ENCODE measurements at places on chromosomes 11 and 22.

DNA sequence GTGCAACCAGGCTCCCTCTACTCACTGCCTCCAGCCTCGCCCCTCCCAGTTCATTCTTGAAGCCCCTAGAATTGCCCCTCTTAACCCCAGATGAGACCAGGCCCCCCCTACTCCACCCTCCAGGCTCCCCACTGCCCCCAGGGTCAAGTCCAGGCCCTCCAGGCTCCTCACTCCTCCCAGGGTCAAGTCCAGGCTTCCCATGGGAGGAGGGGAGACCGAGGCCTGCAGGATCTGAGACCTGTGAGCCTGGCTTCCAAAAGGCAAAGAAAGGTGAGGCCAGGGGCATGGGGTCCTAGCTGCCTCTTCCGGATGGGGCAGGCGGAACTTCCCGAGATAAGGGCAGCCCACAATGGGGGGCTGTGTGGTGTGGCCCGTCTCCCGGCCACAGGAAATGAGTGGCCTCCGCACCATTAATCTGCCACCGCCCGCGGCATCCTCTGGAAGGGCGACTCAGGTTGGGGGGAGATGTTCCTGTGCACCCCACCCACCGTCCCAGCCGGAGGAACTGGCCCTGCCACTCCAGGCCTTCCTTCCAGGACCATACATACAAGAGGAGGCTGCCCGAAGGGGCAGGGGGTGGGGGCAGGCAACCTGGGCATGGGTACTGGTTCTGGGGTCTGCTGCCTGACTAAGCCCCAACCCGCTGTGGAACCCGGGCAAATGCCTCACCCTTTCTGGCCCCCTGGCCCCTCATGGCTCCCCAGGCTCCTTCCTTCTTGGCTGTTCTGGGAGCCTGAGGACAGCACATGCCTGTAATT, 35.1 kb upstream of the WNT11 start:
- DNase-seq, result no peak

DNA sequence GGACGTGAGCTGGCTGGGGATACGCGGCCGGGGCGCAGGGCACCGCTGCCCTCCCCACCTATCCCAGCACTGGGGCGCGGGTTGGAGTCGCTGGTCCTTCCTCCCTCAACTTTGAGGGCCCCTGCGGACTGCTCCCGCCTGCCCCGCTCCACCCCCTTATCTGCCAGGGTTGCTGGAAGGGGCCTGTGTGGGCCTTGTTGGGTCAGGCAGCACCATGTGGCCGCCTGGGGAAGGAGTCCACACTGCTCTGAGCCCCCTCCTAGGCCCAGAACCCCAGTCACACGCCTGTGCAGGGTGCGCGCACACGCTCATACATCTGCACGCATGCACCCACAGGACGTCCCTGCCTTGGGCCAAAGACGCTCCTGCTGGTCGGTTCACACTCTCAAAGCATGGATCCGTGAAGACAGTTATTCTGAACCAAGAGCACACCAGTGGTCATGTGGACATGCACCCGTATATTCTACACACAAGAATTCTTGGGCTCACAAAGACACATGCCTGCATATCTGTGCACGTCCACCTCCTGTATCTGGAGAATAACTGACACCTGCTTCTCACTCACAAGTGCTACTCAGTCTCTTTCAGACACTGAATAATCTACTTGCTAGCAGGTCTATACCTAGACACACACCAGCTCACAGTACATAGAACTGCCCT, 710 bp downstream of the TUB start:
- no peak for DNase-seq

- no peak for DNase-seq
These were observed 53.3 kb downstream of the FAR1 start for GRCh38 chr11:13721760-13722159.

DNA sequence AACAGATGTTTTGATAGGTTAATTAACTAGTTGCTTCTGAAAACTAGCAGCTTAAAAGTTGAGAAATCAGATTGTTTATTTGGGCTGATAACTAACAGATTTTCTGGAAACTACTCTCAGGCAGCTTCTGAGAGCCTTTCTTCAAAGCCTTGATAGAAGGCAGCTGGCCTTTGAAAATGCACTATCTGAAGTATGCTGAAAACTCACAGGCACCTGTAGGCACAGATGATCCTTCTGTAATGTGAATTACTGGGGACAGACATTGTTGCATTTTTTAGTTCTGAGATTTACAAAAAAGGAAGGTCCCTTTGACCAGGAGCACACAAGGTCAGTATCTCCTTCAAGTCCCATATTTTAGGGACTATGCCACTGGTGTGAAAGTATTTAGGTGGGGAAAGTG, 460.8 kb upstream of the CNTN5 start:
- DNase-seq, result no peak

DNA sequence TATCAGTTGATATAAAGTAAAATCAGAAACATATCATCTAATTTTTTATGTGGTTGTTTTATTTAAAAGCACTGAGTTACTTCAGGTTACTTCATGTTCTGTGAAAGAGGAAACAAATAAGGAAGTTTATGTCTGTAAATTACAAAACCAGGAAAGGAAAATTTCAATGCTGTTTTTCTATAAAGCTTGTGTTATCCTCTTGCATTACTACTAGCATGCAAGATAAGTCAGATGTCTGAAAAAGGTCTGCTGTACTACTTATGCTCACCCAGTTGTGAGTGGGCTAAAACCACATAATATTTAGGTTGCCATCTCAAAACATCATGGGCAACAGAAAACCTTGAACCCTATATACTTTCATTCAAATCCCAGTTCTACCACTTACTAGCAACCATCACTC, 121.5 kb downstream of the ATG16L2 start:
- no peak for DNase-seq

DNA sequence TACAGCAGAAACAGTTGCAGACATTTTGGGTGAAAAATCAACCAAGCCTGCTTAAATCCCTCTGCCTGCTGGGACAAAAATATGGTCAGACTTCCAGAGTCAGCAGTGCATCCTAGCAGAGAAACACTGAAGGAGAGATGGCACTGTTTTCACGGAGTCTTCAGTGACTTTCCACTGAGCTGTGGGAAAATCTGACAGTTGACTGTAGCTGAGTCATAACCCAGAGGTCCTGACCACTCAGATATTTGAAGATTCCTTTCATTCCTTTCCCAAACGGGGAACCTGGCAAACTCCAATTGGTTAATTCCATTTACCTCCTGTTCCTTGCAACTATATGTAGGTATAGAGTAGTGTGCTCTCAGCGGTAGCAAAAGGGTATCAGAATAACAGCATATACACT, 20.9 kb upstream of the UPB1 start:
- no peak for DNase-seq

- DNase-seq, result no peak
These were observed at the start of gene CNTN5 for GRCh38 chr11:99020352-99021225. Gene CNTN5, plus strand, starts transcription at chr11:99020949.

- DNase-seq, result no peak
These were observed 33.9 kb upstream of the ST14 start for GRCh38 chr11:130125638-130126037.

- DNase-seq, result no peak
These were observed 38.2 kb upstream of the LYVE1 start for GRCh38 chr11:10606536-10607208.

DNA sequence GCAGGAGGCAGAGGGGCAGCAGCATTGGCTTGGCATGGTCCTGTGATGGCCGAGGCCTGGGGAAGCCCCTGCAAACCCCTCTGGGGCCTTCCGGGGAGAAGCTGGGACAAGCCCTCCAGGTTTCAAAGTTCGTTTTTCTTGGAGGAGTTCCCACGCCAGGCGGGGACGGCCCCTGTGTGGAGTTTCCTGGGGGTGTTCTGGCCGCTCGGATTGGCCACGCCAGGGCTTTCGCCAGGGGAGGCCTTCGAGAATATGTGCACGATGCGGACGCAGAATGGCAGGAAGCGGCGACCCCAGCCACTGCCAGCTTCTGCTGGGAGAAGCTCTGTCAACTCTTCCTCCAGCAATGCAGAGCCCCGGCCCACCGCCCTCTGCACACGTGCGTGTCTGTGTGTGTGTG, 102.3 kb upstream of the ASPHD2 start:
- no peak for DNase-seq

DNA sequence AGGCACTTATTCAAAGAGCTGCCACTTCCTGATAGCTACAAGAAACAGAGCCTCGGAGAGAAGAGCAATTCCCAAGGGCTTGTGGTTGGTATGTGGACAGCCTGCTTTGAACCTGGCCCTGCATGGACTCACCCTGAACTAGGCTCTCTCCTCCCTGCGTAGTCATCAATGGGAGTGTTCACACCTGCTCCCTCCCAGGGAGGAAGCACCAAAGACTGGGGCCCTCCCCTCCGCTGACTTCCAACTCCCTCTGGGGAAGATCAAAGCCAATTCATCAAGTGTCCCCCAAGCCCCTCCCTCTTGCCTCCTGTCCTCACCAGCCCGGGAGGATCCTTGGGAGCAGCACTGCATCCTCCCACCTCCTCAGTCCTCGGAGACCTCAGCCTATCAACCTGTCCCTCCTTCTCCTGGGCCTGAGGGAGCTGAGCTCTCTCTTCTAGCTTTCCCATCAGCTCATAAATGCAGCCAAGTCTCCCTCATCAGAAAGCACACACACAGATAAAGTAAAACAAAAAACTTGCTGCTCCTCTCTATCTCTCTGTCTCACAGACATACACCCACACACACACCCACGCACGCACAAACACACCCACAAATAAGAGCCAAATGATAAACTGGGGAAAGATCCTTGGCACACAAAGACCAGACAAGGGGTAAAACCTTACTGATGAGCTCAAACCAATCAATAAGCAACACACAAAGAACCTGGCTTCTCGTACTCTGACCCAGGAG, 3.3 kb downstream of the A4GALT start:
- no peak for DNase-seq

- DNase-seq, result no peak
These were observed 86.1 kb upstream of the ARHGAP20 start for GRCh38 chr11:110798201-110798900.

- DNase-seq, result no peak
These were observed 5.0 kb downstream of the RPL3 start for GRCh38 chr22:39314251-39314971.

- DNase-seq, result no peak
These were observed 2.8 kb downstream of the ROBO4 start for GRCh38 chr11:124894606-124895430.

DNA sequence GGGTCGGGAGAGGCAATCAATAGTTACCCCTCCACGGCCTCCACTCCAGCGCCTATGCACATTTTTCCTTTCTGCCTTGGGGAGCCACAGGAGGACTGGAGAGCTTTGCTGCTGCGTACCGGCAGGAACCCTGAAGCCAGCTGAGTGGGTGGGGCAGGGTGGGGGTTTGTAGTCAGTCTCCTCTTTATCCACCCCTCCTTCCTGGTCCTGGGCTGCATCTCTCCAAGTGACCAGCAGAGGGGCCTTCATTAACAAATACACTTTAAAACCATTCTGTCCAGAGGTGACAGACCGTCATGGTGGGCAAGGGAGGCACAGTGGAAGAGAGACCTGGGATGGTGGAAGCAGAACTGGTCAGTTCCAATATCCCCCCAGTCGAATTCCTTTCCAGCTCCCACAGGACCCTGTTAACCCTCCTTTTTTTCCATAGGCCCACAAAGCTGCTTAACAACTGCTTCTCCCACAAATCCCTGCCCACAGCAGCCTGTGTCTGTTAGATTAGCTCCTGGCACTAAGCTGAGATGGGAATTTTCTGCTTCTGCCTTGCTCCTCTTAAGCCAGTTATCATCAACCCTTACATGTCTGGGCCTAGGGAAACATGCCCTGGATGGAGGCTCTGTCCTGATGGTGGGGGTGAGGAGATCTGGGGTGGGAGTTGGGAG, 3.9 kb upstream of the ABCG4 start:
- DNase-seq, result no peak

- no peak for DNase-seq
These were observed 41.6 kb downstream of the FDX1 start for GRCh38 chr11:110471371-110471770.

- no peak for DNase-seq
These were observed 184.2 kb upstream of the LUZP2 start for GRCh38 chr11:24312464-24313238.

- no peak for DNase-seq
These were observed 39.6 kb downstream of the TBC1D22A start for GRCh38 chr22:46801826-46802607.

GRCh38 chr11:85236211-85236610, 390.9 kb downstream of the DLG2 start:
- DNase-seq, result no peak

DNA sequence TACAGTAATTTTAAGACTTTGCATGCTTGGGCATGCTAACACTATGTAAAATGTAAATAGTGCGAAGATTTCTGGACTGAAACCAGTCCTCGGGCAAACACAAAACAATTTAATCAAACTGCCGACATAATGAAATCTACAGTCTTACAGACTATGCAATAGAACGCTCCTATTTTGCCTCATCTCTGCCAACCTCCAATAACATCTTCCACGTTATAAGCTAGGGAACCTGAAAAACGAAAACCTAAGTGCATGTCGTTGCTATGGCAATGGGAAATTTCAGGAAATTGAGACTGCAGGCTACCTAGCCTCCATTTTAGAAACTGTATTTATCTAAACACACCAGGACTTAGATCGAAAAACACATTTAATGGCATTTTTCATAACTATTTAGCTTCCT, 1.1 kb downstream of the CSTF3 start:
- DNase-seq, result no peak

- DNase-seq, result no peak
These were observed 23.7 kb upstream of the CBX7 start for GRCh38 chr22:39176143-39176713.

- no peak for DNase-seq
These were observed 283.5 kb downstream of the TTC28 start for GRCh38 chr22:28395920-28396753.

GRCh38 chr11:116879800-116880625, 42.6 kb upstream of the APOA1 start:
- DNase-seq, result no peak

DNA sequence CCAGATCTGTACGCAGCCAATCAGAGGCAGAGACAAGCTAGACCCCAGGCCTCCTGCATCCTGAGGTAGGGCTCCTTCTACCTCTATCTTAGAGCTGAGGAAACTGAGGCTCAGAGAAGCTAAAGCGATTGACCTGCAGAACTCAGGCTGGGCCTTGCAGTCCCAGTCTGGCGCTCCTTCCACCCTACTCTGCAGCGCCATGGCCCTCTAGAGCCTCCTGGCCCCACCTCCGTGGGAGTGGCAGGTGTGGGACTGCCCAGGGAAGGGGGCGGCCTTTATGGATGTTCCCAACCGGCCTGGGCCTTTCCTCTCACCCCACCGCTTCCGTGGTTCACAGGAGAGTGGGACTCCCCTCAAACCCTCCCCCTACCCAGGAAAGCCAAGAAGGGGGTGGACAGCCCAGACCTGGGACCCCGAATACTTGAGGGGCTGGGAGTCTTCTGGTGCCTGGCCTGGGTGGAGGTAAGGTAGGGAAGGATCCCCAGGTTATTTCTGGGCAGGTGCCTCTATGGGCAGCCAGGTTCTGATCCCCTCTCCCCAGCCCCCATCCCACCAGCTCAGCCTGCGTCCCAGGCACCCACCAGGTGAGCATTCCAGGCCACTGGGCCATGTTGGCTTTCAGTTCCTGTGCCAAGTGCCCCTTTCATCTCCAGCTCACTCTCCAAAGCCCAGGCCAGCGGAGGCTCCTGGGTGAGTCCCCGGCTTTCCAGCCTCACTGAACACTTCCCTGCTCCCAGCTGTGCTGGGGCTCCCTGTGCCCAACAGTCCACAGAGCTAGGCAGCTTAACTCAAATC, 3.0 kb downstream of the WNT11 start:
- no peak for DNase-seq

- no peak for DNase-seq
These were observed 32.0 kb downstream of the WNT11 start for GRCh38 chr11:76174330-76174729.

- DNase-seq, result no peak
These were observed 45.6 kb downstream of the PISD start for GRCh38 chr22:31616315-31616980.

All from stimulated activated CD8-positive, alpha-beta memory T cell treated with anti-CD3 and anti-CD28 coated beads, Interleukin-4, amount 100 ng/mL, for 4 hours (primary cell).